Stimulated activated CD8-positive, alpha-beta memory T cell treated with anti-CD3 and anti-CD28 coated beads, Interleukin-2, amount 100 ng/mL, for 48 hours (primary cell): ENCODE measurements at places on chromosomes 6 and 20.
A peak's percentile ranks its signal among the peaks of the same experiment; 100 is the strongest.

- DNase-seq = no peak
Observed at GRCh38 chr6:132954936-132955335, 140.6 kb downstream of the RPS12 start.

DNA sequence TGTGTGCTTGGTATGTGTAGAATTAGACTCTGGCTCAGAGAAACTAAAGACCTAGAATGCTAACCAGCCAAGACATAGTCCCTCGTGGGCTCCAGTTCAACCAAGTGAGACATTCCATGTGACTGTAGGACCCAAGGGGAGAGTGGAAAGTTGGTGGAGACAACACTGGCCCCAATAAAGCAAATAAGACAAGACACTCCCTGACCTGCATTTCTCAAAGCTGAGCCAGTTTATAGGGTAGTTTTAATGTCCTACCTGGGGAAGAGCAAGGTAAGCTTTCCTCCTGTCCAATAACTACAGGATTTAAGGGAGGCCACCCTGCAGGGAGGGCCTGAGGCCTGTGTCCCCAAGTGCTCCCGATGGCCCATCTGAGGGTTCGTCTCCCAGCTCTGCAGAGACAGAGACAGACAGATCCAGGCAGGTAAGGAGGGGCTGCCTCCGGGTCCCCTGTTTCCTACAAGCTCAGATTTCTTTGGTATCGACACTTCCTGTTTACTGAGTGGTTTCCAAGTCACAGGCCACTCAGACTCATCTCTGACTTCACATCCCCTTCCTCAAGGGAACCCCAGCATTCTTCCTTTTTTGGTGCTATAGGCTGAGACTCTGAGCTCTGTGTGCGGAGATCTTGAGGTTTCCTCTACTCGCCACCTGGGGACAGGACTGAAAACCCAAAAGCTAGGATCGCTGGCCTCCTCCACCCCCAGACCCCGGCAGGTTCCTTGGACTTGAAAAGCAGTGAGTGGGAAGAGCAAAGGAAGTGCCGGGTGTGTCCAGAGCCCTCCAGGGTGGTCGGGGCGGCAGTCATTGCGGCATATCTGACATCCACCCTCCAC, 92.4 kb downstream of the PRND start:
- DNase-seq = no peak

DNA sequence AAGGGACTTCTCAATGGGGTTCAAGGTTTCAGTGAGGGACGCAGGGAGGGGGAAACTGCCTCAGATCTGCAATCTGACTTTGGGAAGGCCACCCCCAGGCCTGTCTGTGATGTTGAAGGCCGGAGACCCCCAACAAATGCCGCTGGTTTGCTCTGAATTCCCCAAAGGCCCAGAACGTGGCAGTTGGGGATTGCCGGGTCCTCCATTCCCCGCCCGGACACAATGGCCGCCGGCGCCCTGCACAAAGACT, 326 bp upstream of the BCL2L1 start:
- no peak for DNase-seq

GRCh38 chr20:52438326-52438963, 246.9 kb upstream of the ZFP64 start:
- DNase-seq = no peak

DNA sequence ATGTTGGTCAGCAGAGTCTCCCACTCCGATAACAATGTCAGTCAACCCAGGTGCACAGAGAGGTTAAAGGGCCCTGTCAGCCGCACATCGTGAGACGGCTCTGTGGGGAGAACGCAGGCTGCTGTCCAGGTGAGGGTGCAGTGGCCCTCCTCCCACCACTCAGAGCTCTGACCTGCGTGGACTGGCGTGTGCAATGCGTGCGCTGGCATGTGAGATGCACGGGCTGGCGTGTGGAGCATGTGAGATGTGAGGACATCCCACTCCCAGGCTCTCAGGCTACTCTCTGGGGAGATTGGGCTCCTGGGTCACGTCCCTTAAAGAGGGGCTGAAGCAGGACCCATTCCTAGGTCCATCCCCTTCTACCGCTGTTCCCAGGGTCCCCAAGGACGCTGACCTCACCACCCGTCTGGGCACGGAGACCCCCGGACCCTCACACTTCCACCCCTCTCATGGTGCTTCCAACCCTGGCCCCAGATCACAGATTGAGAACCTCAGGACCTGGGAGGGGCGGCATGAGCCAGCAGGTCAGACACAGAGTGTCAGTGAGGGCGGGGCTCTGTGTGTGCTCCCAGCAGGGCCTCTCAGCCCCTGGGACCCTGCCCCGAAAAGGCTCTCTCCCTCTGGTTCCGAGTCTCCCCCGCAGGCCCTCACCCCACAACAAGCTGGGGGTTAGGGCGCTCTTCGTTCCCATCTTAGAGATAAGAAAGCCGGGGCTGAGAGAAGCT, 8.6 kb upstream of the FRMD1 start:
- DNase-seq = no peak

GRCh38 chr6:56072856-56073255, 174.5 kb downstream of the COL21A1 start:
- no peak for DNase-seq

- no peak for DNase-seq
Observed at GRCh38 chr6:89187504-89187903, 29.7 kb downstream of the GABRR1 start.

DNA sequence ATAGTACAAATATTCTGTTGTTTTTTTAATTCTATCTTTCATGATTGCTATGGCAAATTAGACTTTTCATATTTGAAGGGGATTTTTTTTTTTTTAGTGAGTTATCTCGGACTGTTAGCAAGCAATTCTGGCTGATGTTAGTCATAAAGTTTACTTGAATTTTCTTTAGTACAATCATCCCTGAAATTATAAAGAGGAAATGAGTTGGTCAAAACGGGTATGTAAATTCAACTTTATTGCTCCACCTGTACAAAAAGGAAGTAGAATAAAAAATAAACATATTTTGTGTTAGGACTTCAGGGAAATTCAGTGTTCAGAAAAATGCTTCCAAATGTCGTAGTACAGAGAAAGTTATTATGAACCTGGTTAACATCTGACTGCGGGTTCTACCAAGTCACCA, 40.3 kb downstream of the PPP1R14C start:
- no peak for DNase-seq

GRCh38 chr20:50281831-50282591, 91.4 kb downstream of the CEBPB start:
- no peak for DNase-seq

GRCh38 chr6:14824484-14825275, 421.2 kb upstream of the JARID2 start:
- no peak for DNase-seq

GRCh38 chr6:43922426-43923375, 152.7 kb downstream of the VEGFA start:
- DNase-seq = no peak

DNA sequence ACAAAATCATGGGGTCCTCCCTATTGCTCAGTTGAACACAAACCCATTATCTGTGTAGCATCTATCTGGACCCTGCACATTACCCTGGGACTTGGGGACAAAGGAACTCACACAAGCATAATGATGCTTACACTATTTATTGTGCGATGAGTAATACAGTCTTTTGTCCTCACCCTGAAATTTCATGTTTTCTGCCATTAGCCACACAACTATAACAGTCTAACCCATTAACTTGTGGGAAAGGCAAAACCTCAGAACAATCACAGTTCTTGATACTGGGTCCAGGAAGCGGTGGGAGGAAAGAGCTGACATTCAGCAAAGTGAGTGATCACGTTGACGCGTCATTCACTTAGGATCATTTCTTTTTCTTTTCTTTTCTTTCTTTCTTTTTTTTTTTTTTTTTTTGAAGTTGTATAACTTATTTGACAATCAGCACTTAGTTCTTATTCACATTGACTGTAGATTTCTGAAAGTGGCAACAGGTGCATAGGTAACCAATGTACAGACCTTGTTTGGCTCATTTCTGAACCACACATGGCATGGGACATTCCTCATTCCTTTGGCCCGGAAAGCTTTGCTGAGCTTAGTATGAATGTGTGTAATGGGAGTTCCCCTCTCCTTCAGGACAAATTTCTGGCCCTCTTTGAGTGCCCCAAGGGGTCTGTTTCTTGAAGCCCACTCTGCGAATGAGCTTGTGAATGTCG, 94.8 kb upstream of the CNKSR3 start:
- peak; percentile 11 for DNase-seq

DNA sequence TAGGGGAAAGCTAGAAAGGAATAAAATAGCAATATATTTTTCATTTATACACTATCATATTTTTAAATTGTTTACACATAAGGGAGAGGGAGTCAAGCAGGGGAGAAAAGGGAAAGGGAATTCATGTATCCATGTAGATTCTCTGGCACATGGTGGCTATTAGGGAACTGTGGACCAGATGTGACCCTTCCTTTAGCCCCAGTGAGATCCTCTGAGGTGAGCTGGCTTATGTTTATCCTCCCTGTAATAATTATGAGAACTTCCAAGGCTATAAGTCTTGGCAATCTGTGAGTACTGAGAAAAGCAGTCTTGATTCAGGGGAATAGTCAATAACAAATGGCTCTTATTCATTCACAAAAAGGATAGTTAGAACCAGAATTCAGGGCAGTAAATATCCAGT, 42.6 kb downstream of the TSBP1 start:
- DNase-seq = no peak

DNA sequence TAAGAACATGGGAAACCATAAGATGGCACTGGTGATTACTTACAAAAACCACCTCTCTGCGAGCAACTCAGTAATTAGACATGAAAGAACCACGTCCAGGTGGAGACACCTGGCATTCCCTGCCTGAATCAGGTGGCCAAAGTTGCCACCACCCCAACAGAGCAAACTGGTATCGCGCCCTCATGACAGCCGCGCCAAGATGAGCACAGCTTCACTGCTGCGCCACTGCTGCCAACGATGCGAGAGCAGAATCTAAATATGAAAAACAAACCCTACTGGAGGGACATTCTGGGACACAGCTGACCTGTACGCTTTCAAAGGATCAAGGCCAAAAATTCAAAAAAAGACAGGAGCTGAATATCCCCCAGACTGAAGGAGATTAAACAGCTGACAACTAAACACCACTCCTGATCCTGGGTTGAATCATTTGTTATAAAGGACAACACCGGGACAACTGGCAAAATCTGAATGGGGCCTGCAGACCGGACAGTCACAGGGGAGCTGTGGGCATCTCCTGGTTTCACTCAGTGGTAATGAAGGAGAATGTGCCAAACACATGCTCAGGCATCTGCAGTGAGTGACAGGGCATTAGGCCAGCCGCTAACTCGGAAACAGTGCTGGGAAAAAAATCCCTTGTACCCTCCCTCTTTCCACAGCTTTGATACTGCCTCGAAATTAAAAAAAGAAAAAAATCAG, 17.4 kb downstream of the CST7 start:
- no peak for DNase-seq

DNA sequence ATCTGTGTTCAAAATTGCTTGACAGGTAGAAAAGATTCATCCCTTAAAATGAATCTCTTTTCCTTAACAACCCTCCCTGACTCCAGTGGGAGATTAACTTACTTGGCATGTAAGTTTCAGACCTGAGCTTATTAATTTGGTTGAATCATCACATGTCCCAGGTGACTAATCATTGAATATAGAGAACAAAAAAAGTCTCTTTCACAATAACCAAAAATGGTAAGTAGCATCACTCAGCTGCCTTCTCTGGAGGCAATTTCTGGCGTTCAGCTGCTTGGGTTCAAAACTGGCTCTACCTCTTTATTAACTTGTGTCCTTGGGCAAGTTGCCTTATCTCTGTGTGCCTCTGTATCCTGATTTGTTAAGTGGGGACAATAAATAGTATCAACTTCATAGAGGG, 2.9 kb downstream of the C6orf141 start:
- DNase-seq = no peak

- no peak for DNase-seq
Observed at GRCh38 chr20:24049081-24049480, 60.5 kb upstream of the GGTLC1 start.

DNA sequence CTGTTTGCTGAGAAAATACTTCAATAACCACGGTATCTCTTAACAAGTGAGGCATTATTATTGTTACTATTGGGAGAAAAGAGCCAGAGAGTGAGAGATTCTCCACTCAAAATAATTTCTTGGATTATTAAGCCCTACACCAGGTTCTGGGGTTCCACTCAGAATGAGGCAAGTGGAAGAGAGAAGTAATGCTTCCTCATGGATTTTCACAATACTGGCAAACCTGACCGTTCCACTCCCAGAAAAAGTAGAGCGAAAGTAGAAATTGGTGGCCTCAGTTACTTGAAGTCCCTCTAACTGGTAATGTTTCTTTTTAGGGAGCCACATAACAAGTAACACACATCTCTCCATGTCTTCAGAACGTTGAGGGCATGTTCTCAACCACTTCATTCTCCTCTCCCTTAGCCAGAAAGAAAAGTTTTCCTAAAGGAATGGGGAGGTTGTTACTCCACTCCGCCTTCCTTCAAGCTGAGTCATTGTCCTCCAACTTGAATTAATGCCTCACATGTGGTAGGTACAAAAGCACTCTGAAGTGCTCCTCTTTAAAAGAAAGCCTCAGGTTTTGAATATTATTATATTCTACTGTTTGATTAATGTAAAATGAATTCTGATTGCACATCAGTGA, 1.9 kb downstream of the BAG2 start:
- no peak for DNase-seq

- DNase-seq = no peak
Observed at GRCh38 chr6:101263596-101263995, 129.9 kb upstream of the GRIK2 start.

DNA sequence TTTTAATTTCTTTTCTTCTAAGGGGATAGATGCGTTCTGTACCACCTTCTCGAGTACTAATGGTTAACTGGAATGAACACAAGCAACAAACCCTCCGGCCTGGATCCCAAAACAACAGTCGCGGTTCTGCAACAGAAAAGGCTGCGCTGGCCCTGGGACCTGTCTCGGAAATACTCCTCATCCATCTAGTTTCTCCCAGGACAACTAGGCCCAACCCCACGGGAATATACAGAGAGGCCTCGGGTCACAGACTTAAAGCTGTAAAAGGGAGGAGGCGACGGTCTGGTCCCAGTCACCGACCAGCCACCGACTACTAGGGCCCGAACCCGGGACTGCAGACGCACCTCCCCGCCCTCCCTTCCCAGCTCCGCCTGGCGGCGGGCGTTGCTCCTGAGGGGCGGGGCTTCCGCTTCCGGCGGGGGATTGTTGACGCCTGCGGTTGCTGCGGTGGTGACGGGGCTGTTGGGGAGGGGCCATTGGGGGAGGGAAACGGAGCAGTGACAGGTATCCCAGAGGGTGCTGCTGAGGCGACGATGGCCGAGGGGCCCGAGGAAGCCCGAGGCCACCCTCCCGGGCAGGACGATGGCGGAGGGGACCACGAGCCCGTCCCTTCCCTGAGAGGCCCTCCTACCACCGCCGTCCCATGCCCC, at the start of gene FAM8A1:
TSS of gene FAM8A1 (plus strand) at position 426 of the 650 bp plus-strand sequence. CDS start at position 534, 108 bp downstream.
- peak; percentile 92 for DNase-seq

GRCh38 chr6:107536180-107536961, 46.5 kb downstream of the SOBP start:
- no peak for DNase-seq

- DNase-seq = no peak
Observed at GRCh38 chr6:96022225-96022624, 6.5 kb downstream of the FUT9 start.

- DNase-seq = no peak
Observed at GRCh38 chr20:50877232-50877743, 53.9 kb downstream of the ADNP start.
